Activated T-cell treated with anti-CD3 and anti-CD28 coated beads, Interleukin-2, amount 50 U/mL, for 48 hours (primary cell): ENCODE measurements at places on chromosomes 1 and 21.

GRCh38 chr1:219413536-219413935, 199.4 kb downstream of the ZC3H11B start:
- DNase-seq = no peak

DNA sequence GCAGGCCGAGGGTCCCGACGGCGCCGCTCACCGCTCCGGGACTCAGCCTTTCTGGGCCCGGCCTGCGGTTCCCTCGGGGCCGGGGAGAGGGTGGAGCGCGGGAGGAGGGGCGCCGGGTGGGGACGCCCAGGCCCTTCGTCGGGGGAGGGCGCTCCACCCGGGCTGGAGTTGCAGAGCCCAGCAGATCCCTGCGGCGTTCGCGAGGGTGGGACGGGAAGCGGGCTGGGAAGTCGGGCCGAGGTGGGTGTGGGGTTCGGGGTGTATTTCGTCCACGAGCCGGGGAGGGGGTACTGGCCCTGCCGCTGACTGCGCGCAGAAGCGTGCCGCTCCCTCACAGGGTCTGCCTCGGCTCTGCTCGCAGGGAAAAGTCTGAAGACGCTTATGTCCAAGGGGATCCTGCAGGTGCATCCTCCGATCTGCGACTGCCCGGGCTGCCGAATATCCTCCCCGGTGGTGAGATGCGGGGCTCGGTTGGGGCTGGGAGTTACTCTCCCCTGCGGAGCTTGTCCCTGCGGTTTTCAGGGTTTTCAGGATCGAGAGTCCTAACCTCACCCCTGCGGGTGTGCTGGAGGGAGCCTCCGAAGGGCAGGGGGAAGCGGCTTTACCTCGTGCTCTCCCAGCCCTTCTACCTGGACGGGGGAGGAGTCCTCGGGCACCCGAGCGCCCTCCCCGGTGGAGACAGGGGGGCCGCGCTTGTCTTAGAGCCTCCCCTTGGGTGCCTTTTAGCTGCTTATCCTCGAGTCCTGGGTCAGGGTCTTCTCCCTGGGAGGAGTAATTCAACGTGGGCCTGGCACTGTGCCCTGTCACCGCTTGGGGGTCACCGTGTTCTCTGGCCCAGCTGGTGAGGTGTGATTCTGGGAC, 2.1 kb downstream of the SAMD11 start:
- no peak for DNase-seq

DNA sequence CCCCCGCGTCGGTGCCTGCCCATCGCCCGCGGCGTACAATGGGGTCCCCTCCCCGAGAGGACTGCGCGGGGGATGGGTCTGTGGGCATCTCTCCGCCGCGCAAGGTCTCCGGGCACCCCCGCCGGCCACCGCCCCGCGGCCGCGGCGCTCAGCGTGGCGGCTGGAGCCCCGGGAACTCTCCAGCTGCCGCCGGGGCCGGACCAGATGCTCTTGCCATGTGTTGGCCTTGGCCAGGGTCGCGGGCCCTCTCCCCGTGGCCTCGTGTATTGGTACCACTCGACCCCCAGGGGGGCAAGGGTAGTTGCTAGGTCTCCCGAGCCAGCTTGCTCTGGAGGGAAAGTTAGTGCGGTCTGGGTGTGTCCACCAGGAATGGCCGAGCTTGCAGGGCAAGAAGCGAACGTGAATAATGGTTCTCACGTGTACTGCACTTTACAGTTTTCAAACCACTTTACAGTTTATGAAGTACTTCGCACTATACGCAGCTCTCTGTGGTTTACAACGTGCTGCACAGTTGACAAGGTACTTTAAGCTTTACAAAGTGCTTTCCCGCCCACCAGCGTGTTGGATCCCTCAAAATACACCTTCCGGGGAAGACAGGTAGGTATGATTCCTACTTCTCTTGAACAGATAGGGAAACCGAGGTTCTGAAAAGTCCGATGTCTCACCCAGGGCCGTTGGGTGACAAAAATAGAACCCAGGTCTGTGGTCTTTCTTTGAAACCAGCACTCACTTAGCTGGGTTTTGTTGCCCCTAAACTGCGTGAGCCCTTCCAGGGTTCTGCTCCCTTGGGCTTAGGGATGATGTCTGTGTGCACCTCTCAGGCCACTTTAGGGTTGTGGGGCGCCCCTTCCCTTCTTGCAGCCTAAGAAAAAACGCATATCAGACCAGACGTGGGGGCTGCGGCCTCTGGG, 1.2 kb downstream of the EPHB2 start:
- no peak for DNase-seq

GRCh38 chr1:103160281-103160680, 52.0 kb upstream of the COL11A1 start:
- DNase-seq = no peak

DNA sequence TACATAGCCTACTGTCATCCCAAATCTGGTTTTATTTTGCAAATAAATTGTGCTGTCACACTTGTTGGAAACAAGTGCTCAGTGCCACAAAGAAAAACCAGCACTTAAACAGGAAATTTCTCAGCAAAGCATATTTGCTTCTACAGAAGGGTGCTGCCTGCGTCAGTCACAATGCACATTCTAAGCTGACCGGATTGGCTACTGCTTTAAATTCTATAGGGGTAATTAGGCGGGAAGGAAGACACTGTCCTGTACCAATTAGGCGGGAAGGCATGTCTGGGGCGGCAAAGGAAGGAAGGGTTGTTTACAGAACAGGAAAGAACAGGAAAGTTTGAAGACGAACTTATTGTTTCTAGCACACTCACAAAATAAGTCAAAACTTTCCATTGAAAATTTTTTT, 2.8 kb downstream of the IFI16 start:
- peak; percentile 72 for DNase-seq

DNA sequence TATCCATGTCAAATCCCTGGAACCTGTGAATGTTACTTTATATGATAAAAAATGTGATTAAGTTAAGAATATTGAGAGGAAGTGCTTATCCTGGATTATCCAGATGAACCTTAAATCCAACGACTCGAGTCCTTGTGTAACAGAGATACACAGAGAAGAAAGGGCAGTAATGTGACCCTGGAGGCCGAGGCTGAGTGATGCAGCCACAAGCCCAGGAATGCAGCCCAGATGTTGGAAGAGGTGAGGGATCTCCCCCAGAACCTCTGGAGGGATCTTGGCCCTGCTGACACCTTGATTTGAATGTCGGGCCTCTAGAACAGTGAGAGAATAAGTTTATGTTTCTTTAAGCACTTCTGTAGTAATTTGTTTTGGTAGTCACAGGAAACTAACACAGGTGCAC, 18.0 kb downstream of the LPGAT1 start:
- DNase-seq = no peak

GRCh38 chr1:3939242-3940080, 39.4 kb upstream of the C1orf174 start:
- DNase-seq = no peak

DNA sequence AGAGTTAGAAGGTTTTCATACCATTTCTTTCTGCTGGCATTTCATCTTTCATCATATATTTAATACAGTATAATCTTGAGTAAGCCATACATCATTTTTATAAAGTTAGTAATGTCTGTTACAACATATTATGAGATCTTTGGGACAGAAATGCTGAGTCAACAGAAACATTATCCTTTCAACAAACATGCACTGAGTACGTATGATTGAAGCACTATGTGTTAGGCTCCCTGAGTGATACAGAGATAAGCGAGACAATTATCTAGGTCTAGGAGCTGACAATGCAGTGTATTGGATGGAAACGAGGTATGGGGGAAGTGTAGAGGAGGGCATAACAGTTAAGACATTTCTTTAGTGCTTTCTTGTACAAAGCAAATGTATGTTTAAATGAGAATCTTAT, 19.7 kb upstream of the GPR52 start:
- no peak for DNase-seq

DNA sequence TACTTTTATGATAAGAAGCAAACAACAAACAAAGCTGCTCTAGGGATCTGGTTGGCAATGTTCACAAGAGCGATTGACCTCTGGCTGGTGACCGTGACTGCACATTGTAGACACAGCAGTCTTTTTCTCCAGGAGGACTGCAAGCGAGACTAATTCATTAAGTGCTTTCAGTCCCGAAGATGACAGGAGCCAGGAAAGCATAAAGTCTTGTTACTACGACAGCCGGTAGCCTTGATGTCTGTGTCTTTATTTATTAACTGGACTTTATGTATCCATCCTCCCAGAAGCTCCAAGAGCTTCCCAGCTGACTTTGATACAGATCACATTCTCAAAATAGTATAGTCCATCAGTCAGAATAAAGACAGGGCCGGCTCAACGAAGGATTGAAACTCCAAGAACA, 18.2 kb downstream of the FAM163A start:
- no peak for DNase-seq

GRCh38 chr1:201503397-201504176, 3.3 kb downstream of the CSRP1 start:
- DNase-seq = no peak

DNA sequence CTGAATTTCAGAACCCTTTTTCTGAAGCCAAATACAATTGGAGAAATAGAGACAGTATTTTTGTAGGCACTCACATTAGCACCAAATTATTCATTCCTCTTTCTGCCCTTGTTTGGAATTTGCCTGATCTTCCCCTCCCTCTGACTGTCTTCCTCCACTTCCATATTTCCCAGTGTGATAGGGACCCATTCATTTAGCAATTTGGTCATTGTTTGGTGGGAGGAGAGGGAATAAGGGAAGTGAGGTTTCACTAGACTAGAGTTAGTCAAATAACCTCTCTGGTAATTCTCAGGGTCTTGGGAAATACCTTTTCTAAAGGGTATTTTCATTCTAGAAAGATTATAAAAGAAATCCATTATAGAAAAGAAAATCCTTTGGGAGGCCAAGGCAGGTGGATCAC, 31.0 kb upstream of the MTMR11 start:
- DNase-seq = no peak

DNA sequence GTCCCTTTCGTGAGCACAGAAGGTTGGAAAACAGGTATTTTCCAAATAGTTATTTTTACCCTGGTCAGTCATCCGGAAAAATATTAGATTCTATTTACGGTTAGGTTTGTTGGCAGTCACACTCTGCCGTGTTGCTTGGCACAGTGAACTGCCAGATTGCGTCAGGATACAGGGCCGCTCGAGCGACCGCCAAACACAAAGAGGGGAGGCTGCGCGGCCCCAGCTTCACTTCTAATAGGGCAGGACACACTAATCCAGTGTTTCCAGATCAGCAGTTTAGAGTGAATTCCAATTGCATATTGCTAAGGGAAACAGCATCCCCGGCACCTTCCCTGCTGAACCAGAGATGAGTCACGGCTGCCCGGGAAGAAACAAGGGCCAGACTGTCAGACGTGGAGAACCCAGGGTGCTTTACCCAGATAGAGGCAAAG, 22.9 kb downstream of the UMODL1 start:
- no peak for DNase-seq

GRCh38 chr21:33948951-33949444, 33.4 kb upstream of the ATP5PO start:
- DNase-seq = no peak

DNA sequence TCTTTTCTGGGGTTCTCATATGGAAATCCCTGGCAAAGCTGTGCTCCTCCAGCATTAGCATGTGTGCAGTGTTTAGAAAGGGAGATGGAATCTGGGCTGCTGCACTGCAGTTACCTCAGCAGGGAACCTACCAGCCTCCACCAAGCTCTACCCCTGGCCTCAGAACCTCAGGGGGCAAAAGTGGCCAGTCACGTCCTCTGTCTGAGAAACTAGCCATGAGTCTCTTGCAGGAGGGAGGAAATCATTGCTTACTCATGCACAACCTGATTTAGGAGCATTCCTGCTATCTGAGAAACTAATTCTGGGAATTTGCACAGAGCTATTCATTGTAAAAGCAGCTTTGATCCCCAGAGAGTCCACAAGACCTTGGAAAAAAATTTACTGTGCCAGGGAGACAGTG, 80.6 kb upstream of the IPO9 start:
- no peak for DNase-seq

GRCh38 chr1:188670837-188671236, 1806.8 kb downstream of the BRINP3 start:
- DNase-seq = no peak

GRCh38 chr1:43997295-43997999, 6.0 kb downstream of the CCDC24 start:
- no peak for DNase-seq

- no peak for DNase-seq
Observed at GRCh38 chr1:175073633-175074032, 6.0 kb downstream of the TNN start.

GRCh38 chr1:64848136-64848535, 103.3 kb downstream of the RAVER2 start:
- no peak for DNase-seq

GRCh38 chr21:38869196-38869595, 63.5 kb downstream of the ETS2 start:
- DNase-seq = no peak

- DNase-seq = peak; percentile 65
Observed at GRCh38 chr1:27109103-27109822, 45.7 kb downstream of the SLC9A1 start.

- no peak for DNase-seq
Observed at GRCh38 chr1:44828003-44828651, 14.9 kb downstream of the PTCH2 start.

DNA sequence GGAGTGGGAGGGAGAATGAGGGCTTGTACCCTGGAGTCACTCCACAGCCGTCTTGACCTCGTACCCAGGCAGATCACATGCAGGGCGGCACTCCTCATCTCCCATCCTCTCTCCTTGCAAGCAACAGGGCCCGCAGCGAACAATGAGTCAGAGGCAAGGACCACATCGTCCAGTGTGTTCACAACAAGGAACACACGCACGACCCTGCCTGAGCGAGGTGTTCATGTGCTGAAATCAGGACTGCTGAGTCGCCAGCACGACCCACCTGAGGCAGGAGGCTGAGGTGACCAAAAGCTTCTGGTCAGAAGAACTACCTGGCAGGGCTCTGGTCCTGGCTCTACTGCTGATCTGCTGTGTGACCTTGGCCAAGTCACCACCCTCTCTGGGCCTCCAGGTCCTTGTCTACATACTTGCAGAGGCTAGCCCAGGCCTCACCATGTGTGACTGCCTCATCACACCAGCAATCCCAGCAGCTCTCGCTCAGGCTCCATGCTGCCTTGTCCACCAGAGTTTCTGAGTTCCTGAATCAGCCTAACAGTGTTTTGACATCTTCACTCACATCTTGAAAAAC, 78.0 kb downstream of the SSBP3 start:
- no peak for DNase-seq

DNA sequence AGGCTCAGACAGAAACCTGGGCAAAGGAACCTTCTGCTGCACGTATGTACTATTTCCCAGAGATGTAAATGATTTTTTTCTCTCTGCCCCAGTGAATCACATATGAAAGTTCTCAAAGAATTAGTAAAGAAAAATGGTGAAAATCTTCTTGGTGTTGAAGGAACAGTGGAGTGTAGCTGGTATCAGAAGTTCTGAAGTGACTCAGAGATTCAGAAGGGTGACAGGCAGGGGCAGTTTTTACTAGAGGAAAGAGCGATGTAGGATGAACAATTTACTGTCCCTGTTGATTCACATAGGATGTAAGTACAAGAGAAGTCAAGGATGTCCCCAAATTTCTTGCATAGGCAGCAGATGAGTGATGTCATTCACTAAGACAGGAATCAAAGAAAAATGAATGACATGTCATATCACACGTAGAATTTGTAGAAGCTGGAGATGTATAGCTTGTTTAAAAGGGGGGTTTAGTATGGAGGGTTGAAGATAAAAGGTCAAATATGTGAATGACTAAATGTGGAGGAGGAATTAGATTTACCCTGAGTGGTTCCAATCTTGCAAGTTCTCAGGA, 26.4 kb downstream of the WLS start:
- no peak for DNase-seq
